ENCODE measurements at places on chromosomes 12 and 14.

- DNase-seq, result no peak
Measured at GRCh38 chr12:122382919-122383350, 39.5 kb downstream of the CLIP1 start.

DNA sequence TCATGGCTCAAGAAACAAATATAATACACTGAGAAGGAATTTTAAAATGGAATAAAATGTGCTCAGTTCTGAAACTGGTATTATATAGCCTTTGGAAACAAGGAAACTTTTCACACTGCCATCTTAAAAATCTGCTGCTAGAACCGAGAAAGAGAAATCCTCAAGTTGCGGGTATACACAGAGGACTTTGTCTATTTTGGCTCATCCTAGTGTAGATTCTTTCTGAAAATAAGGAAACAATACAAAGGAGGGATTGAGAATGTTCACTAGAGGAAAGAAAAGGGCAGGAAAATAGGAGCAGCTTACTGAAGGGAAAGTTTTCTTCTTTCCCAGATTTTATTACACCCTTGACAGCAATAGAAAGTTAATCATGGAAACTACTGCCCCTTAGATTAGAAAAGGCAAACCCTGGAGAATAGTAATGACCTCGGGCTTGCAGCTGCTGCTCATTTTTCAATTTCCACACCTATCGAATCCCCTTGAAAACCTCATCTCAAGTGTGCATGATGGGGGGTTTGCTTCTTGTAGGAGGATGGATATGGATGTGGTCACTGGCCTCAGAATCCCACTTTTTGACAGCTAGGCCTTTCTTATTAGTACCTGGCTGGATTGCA, 104.6 kb downstream of the DAAM1 start:
- DNase-seq, result no peak

- DNase-seq, result no peak
Measured at GRCh38 chr14:58770491-58770982, 132.8 kb downstream of the DACT1 start.

GRCh38 chr12:120468821-120469449, 613 bp downstream of the SRSF9 start:
- DNase-seq, result peak; percentile 13

GRCh38 chr12:89101440-89101839, 250.9 kb downstream of the DUSP6 start:
- no peak for DNase-seq

DNA sequence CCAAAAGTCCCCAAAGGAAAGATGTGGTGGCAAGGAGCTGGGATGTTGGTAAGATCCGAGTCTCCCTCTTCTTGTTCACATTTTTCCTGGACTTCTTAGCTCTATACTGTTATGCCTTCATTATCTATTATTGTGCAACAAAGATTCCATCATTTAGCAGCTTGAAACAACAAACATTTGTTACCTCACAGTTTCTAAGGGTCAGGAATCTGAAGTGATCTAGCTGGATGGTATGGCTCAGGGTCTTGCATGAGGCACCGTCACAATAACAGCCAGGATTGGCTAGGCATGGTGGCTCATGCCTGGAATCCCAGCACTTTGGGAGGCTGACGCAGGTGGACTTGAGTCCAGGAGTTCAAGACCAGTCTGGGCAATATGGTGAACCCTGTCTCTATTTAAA, 51.1 kb upstream of the KRAS start:
- DNase-seq, result peak; percentile 25

DNA sequence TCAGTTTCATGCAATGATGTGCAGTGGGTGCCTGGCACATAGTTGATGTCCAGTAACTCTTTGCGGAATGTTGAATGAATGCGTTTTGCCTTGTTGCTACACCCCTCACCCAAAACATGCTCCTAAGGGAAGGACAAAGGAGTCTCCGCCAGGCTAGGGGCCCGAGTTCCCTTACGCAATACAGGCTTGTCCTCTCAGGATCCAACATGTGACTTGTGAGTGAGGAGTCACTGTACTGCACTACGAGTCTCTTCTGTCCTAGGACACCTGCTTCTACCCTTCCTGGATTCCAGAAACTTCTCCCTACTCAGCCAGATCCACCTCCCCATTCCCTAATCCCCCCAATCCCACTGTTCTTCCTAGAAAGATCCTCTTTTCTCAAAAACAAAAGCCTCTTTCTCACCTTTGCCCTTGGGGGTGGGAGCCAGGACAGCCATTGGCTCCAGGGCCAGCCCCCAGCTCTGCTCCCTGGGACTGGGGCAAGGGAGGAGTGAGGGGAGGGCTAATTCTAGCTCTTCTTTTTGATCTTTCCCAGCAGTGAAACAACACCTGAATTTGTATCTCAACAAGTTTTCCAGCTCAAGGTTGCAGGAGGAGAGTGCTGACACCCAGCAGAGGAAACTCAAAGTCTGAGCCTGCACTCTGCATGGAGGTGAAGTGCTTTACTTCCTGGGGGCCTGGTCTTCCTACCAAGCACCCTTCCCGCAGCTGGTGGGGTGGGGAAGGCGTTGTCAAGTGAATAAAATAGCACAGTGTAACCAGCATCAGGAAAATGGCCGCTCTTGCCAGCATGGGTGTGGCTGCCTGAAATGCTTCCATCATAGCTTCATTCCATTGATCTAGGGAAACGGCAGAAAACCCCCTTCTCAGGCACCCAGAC, 3.4 kb upstream of the OTUB2 start:
- DNase-seq, result no peak

DNA sequence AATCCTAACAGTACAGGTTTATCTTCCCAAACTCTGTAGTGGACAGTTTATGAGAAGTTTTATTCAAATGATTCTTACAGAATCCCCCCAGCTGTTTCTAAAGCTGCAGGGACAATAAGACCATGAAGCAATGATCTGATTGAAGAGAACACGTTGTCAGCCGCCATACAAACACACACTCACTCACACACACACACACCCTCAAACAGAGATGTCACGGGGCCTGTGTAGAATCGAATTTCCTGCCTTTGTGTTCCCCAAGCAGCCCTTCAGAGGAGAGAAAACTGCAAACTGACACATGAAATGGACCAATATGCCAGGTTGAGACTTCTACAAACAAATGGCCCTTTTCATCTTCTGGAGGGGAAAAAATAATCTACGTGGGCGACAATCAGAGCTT, 80.5 kb upstream of the TBX3 start:
- DNase-seq, result no peak

DNA sequence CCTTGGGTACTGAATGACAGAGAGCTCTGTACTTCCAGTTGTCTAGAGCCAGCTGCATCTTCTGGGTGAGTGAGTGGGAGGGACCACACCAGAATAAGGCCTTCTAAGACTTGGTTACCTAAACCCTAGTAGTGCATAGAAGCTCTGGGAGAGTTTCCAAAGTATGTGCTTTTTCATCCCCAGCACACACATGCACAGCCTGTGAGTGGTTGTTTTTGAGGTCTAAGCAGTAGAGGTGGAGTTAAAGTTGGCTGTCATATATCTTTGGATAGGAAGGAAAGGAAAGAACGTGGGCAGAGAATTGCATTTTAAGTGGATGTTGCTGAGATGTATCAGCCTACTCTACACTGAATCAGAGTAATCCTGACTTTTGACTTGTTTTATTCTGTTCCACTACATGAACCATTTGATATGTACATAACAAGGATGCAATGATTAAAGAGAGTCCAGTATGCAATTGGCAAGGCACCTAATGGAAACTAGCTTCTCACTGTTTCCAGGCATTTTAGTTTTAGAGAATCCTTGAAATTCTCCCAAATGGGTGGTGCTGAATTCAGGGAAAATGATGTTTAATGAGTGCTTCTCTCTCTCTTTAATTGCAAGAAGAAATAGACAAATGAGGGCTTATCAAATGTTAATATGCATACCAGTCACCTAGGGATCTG, 51.8 kb upstream of the PRICKLE1 start:
- no peak for DNase-seq

- DNase-seq, result peak; percentile 45
Measured at GRCh38 chr12:91194500-91194899, 11.9 kb upstream of the DCN start.

- no peak for DNase-seq
Measured at GRCh38 chr12:130480887-130481286, 143.2 kb downstream of the PIWIL1 start.

GRCh38 chr12:117017807-117018206, 81.4 kb downstream of the TESC start:
- DNase-seq, result no peak

- DNase-seq, result peak; percentile 79
Measured at GRCh38 chr12:13390381-13390861, 193.9 kb downstream of the EMP1 start.

GRCh38 chr12:57454213-57454565, 918 bp upstream of the INHBE start:
- DNase-seq, result no peak

GRCh38 chr14:20775901-20776300, 5.2 kb upstream of the RNASE6 start:
- no peak for DNase-seq

- DNase-seq, result peak; percentile 94
Measured at GRCh38 chr14:73785834-73786635, 65.6 kb upstream of the PTGR2 start.

GRCh38 chr14:89196545-89196944, 220.5 kb downstream of the FOXN3 start:
- no peak for DNase-seq

- DNase-seq, result no peak
Measured at GRCh38 chr14:50594577-50595316, 34.8 kb downstream of the ATL1 start.
